ENCODE measurements at places on chromosomes 11 and 22.

- no peaks in the 10 kb centered on the region for H3K27me3 ChIP-seq
- no peak overlapping the region for H3K27ac ChIP-seq
- H3K36me3 ChIP-seq: no peaks in the 10 kb centered on the region
- H3K4me3 ChIP-seq: no peak overlapping the region
Observed at GRCh38 chr11:12789596-12790215, 115.5 kb downstream of the TEAD1 start.

DNA sequence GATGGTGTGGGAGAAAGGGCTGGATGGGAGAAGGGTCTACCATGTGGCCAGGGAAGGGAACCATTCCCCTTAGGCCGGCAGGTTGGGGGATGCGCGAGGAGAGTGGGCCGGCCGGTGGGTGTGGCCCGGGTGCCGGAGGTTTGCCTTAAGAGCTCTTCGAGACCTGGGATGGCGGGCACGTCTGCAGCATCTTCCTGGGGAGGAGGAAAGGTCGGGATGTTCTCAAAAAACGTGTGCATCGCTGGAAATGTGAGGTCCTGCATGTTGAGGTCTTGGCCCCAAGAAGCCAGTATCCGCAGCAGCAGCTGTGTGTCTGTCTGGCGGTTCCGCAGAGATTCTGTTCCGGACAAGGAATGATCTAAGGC lies 1.4 kb downstream of the NAV2 start:
- H3K27me3 ChIP-seq: no peaks in the 10 kb centered on the region
- peak overlapping the region; percentile 54 for H3K27ac ChIP-seq
- peaks cover 36% of the 10 kb centered on the region for H3K4me1 ChIP-seq
- DNase-seq: no peak
- H3K4me3 ChIP-seq: peak overlapping the region; percentile 88
- H3K36me3 ChIP-seq: peaks cover 34% of the 10 kb centered on the region

DNA sequence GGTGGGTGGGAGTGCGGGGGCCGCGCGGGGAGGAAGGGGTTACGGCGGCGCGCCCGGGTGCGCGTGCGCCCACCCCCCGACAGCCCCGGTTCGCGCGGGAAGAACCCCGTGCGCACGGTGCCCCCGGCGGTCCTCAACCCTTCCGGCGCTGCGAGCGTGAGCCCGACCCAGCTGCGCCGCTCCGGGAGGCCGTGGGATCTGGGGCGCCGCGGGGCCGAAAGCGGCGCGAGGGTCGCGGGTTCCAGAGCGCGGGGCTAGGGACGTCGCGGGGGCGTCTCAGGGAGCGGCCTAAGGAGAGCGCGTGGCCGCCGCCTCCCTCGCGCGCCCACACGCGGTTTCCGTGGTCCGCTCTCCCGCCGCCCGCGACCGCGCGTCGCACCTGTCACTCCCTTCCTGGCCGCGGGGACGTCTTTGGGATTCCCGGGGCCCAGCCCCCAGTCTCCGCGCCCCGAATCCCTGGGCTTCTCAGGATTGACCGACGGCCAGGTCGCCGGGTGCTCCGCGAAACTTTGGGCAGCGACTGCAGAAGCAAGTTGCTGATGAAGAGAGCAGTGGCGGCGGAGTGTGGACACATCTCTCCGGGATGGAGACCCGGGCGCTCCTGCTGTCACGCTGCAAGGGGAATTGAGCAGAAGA lies 582 bp downstream of the SREBF2 start:
- H3K27ac ChIP-seq: peak overlapping the region; percentile 93
- DNase-seq: peak; percentile 43

- no peaks in the 10 kb centered on the region for H3K27me3 ChIP-seq
- peaks cover 6% of the 10 kb centered on the region for H3K4me1 ChIP-seq
- DNase-seq: no peak
- H3K27ac ChIP-seq: no peak overlapping the region
Observed at GRCh38 chr11:108596701-108597100, 3.1 kb upstream of the EXPH5 start.

DNA sequence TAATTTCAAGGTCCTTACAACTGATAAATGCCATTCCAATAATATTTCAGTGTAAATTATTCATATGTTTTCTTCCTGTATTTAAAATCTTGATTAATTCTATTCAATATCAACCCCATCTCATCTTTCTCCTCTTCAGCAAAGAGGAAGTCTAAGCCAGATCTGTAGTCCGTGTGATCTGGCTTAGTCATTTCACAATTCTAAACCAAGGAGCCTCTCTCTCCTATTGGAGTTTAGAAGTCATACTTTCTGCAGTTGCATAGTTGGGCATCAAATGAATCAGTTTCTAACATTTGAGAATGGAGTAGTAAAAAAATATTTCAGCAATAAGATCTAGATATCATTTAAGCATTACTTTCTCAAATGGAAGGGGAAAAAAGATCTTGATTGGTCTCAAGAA lies 354.9 kb downstream of the JRKL start:
- no peaks in the 10 kb centered on the region for H3K36me3 ChIP-seq
- no peaks in the 10 kb centered on the region for H3K27me3 ChIP-seq
- H3K4me3 ChIP-seq: no peak overlapping the region
- no peak for DNase-seq
- H3K4me1 ChIP-seq: peaks cover 13% of the 10 kb centered on the region

All from Calu3 (cell line).